Astrocyte of the spinal cord (primary cell): ENCODE measurements at places on chromosomes 2 and 18.

GRCh38 chr18:23151414-23152099 is 16.3 kb downstream of the CABLES1 start:
- DNase-seq, result no peak

DNA sequence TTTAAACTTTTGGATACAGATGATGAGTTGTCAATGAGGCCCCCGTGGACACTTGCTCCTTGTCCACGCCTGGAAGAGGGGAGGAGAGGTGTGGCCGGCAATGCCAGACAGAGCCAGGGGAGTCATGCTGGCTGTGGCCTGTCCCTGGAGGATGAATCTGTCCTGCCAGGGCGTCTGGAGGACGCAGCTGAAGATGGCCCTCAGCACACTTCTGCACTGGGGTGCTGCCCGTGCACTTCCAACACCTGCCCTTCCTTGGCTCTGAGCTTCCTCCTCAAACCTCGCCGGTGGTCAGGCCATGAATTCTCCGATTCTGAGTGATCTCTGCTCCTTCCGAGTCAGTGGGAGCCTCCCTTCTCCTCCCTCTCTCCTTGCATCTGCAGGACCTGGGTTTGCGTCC is 56.4 kb downstream of the KCNF1 start:
- no peak for DNase-seq

- DNase-seq, result no peak
Measured at GRCh38 chr2:241295326-241296095, 20.0 kb downstream of the HDLBP start.

- no peak for DNase-seq
Measured at GRCh38 chr2:219628986-219629901, 1.8 kb downstream of the SLC4A3 start.

DNA sequence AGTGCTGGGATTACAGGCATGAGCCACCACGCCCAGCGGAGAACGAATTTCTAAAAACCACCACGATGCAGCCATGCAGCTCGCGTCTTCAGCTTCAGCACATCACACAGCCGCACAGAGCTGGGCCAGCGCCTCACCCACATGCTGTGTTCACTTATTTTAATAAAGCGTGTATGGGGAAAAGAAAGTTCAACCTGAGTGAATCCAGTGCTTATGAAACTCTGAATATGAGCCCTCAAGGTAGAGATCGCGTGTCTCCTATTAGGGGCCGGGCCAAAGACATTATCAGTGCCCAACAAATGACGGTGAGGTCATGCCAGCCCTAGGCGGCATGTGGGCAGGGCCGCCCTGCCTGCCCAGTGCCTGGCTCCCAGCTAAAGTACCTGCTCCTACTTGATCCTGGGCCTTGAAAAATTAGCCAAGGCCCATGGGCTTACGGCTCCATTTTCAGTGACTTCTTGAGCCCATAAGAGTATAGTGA is 44.3 kb downstream of the SPRED2 start:
- no peak for DNase-seq

GRCh38 chr2:200211643-200212042 is 94.8 kb upstream of the SPATS2L start:
- DNase-seq, result no peak

- DNase-seq, result no peak
Measured at GRCh38 chr18:40987581-40987980, 967.5 kb upstream of the PIK3C3 start.

GRCh38 chr2:56084111-56084901 is 99.5 kb upstream of the CCDC85A start:
- DNase-seq, result no peak

DNA sequence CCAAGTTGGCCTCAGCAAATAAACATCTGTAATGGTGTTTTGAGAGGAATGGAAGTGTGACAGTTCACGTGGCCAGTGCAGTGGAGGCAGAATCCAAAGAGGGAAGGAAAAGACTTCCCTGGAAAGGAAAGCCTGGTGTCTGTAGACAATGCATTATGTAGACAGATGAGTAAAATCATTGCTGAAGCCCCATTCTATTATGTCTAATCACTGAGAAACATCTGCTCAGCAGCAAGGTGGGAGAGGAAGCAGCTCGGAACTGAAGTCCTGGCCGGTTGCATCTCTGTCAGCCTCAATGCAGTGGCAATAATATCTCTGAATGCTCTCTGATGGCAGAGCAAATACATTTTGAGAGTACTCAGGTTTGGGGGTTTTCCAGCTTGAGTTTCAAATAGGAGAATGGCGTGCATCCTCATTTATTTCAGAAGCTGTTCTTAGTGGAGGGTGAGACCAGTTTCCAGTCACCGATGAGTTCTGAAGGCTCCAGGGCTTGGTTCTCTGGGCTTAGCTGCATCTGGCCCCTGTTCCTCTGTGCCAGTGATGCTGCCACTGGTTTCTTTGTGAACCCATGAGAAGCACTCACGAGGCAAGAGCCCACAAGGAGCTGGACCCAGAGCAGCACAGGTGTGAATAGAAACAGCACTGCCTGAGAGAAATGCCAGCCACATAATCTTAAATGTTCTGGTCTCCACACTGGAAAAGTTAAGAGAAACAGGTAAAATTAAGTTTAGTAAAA is 63.3 kb downstream of the RPIA start:
- DNase-seq, result no peak

DNA sequence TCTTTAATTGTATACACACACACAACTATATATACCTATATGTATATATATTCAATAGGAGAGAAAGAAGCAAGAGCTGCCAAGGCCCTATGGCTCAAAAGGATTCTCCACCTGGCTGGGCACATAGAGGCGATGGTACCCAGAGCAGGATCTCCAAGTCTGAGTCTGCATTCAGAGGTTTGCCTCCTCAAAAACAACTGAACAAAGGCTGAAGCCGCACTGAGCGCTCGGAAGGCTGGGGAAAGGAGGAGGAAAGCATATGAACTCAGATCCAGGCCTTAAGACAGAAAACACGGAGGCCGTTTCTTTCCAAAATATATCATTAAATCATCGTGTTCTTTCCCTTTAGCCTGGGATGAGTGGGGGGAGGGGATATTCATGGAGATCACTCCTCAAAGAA is 3.6 kb downstream of the HOXD12 start:
- no peak for DNase-seq

DNA sequence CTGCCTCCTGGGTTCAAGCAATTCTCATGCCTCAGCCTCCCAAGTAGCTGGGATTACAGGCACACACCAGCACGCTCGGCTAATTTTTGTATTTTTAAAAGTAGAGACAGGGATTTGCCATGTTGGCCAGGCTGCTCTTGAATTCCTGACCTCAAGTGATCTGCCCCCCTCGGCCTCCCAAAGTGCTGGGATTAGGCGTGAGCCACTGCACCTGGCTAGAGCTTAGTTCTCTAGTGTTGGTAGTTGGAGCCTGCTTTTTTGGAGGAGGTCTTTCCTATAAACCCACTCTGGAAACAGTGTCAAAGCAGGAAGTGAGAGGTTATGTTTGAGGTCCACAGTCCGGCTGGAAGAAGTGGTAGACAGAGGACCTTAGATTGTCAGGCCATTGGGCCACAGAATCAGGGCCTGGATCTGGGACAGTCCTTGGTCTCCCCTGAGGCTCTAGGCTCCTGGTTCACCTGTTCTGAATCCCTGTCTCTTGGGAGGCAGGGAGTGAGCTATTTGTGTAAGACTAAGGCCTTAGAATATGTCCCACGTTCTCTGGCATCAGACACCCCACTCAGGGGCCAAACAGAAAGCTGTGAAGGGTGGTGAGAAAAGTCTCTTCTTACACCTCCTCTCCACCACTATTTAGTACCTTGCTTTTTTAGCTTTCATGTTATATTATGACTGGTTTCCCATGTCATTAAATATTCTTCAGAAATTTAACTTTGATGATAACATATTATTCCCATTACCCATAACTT is 34.5 kb downstream of the PCBP1 start:
- DNase-seq, result no peak

- DNase-seq, result no peak
Measured at GRCh38 chr2:113171334-113172075, 2.3 kb upstream of the PSD4 start.

GRCh38 chr18:5093902-5094301 is 103.2 kb downstream of the AKAIN1 start:
- no peak for DNase-seq

DNA sequence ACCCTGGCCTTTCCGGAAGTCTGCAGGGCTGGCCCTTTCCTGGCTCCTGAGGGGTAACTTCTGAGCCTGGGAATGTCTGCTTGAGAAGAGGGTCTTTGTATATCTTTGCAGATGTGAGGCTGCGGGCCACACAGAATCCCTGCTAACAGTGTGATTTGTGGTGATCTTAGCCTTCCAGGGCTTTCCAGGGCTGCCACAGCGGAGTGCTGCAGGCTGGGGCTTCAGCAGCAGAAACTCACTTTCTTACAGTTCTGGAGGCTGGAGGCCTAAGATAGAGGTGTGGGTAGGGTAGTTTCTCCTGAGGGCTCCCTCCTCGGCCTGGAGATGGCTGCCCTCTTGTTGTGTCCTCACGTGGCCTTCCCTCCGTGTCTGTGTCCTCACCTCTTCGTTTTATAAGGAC is 294.7 kb upstream of the HS6ST1 start:
- no peak for DNase-seq

- DNase-seq, result no peak
Measured at GRCh38 chr18:69947361-69948133, at the start of gene CD226. Gene CD226 (minus strand): TSS chr18:69947873. CDS start chr18:69947406, 467 bp downstream.

DNA sequence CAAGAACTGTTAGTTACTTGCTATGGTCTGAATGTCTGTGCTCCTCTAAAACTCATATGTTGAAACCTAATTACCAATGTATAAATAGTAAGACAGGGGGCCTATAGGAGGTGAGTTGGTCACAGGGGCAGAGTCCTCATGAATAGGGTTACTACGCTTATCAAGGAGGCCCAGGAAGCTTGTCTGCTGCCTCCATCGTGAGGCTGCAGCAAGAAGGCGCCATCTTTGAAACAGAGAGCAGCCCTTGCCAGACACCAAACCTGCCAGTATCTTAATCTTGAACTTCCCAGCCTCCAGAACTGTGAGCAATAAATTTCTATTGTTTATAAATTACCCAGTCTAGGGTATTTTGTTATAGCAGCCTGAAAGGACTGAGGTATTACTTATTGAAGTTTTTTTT is 79.1 kb downstream of the TGIF1 start:
- DNase-seq, result no peak

- DNase-seq, result no peak
Measured at GRCh38 chr2:2853346-2853745, 522.3 kb upstream of the MYT1L start.

DNA sequence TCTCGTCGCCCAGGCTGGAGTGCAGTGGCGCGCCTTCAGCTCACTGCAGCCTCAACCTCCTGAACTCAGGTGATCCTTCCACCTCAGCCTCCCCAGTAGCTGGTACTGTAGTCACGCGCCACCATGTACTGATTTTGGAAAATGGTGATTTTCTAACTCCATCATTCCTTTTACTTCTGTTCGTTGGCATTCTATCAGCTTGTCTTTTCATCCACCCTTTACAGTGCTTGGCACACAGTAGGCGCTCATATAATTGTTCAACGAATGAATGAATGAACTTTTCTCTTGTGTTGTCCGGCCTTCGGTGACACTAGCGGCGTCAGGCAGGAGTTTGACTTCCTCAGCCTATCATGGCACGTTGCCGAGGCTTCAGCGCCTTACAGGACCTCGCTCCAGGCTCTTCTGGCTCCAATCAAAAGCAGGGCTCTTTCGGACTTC is 373 bp upstream of the MTHFD2 start:
- no peak for DNase-seq

GRCh38 chr2:178404368-178404767 is 46.6 kb downstream of the PRKRA start:
- peak; percentile 73 for DNase-seq

DNA sequence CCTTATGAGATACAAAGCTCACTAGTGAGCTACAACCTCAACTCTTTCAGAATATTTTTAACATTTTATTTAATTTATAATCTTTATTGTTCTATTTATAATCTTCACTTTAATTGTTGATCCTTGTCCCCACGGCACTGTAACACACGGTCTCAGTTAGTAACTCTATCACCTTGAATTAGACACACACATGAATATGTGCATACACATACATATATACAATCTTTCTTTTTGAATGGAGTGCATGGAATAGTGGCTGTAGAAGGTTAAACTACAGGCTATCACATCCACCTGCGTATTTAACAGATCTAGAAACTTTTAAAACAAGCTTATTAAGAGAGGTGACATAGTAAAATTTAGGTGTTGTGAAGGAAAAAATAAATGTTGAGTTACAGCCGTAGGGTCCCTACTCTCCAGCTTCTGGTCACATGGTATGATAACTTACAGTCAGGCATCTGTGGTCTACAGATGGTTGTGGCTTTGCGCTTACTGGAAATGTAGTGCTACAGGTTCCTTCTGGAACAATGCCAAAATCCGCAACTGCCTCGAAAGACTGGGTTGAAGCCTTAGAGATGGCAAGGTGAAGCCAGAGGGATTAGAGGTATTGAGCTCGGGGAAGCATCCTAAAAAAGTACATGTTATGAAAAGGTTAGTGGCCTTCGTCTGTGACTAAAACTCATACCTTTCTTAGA is 1324.1 kb upstream of the SLC39A10 start:
- DNase-seq, result no peak

DNA sequence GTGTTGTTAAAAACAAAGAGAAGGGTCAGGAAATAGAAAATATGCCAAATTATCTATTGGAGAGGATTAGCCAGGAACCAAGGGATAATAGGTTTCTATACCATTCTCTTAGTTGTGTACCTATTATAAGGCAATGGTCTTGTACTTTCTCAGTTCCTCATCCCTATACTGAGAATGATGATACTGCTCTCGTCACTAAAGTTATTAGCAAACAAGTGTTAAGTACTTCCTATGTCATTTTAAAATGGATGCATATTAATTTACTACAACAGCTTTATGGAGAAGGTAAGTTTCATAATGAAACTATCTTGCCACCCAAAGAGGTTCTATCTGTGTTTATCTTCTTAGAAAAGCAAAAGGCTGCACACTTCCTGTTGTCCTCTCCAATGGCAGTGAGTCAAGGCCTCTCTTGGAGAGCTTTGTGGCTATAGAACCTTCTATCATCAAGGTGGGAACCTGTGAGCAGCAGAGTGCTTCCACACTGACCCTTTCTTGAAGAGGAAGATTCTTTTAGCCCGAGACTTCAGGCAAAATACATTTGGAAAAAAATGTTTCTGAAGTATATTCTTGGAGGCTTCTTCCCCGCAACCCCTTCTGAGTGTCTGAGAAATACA is 460.7 kb upstream of the FANCL start:
- peak; percentile 12 for DNase-seq

DNA sequence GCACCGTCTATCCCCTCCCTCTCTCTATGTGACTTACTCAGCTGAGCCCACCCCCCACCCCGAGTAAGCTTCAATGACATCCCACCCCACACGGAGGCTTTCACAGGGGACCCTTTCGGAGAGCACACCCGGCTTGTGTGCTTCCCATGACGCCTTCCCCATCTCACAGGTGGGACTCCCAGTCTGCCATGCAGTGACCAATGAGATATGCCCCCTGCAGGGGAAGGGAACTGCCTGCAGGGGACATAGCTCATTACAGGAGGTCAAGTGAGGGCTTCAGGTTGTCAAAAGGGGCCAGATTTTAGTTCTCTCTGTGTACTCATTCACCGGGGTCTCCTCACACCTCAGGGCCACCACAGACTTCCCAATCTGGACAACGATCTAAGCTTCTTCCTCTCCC is 112.6 kb downstream of the GAREM1 start:
- no peak for DNase-seq
